Skeletal muscle cell (primary cell): ENCODE measurements at places on chromosomes 12 and 14.
A peak's percentile ranks its signal among the peaks of the same experiment; 100 is the strongest.

- no peak for DNase-seq
These were observed 7.2 kb downstream of the DMAC2L start for GRCh38 chr14:50319293-50319692.

DNA sequence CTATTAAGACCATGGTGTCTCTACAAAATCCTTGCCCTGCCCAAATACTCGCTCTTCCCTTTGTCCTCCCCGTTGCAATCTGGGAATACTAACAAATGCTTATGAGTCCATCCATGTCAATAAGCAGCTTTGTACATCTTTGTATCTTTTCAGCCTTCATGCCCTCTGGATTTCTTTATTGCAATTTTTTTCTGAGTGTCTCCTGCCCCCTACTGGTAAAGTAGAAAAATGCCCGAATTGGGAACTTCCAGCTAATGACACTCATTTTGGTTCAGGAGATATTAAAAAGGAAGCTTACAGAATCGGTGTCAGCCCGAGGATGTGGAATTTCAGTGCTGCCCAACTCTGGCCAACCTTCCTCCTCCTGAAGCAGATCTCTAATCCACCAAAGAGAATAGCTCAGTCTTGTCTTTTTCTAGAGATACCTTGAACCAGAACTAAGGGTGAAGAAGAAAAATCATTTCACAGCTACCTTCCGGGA, 46.0 kb downstream of the SH2B3 start:
- DNase-seq, result no peak

- DNase-seq, result no peak
These were observed 272.7 kb upstream of the BTG1 start for GRCh38 chr12:92418381-92418780.

- DNase-seq, result no peak
These were observed 179.6 kb upstream of the MYL2 start for GRCh38 chr12:111100003-111100402.

DNA sequence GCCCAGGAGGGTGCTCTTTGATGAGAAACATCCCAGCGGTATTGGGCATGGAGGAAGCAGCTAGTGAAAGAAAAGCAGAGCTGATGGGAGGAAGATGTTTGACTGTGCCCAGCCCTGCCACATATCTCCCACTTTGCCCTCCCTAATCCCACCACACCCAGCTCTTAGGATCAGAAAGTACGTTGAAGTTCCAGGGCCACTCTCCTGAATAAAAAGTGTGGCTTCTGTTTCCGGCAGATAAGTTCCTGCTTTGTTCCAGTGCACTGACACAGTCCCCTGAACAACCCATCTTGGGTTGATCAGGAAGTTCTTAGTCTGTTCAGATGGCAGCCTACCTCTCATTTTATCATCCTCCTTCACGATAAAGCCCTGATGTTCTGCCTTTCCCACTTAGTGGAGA, 16.5 kb downstream of the TPCN1 start:
- DNase-seq, result no peak

DNA sequence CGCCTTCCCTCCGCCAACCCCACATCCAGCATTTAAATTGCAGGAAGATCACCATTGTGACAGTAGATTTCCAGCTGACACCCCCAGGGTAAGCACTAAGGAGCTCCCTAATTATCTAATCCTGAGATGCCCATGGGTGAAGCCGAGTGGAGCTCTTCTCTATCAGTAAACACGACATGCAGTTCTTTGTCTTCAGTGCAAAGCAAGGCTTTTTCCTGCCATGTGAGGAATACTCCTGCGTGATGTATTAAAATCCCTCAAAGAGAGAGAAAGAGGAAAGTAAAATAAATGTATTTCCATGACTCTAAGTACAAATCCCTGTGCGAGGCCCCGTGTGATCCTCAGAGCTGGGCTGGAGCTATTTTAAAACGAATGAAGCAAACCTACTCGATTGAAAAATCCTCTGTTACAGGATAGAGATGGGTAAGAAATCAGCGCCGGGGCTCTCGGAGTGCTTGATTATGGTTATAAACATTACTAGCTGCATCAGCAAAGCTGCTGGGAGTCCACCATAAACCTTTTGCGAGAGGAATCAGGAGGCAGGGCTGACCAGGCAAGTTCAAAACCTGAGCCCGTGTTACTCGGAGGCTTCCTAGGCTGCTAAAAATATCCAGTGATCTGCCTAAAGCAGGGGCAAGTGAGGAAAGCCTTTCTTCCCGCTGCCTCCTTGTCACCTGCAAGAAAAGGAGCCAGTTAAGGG, 61.5 kb downstream of the MAP1LC3B2 start:
- DNase-seq, result no peak

DNA sequence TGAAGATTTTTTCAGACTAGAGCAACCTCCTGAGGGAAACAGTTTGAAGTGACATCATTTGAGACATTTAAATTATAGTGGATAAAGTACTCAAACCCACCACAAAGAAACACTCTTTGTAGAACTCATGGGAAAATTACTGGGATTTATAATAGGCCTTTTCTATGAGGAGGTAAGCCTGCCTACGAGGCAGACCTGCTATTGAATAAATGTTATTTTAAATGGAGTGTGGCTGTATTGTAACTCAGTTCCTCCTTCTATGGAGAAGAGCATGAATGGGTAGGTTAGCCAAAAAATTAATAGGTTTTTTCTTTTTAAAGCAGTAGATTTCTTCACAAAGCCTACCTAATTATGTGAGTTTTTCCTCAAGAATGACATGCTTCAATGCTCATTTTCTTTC, 63.7 kb upstream of the PLEKHA5 start:
- DNase-seq, result no peak

GRCh38 chr12:131894981-131895639, 688 bp downstream of the ULK1 start:
- no peak for DNase-seq

DNA sequence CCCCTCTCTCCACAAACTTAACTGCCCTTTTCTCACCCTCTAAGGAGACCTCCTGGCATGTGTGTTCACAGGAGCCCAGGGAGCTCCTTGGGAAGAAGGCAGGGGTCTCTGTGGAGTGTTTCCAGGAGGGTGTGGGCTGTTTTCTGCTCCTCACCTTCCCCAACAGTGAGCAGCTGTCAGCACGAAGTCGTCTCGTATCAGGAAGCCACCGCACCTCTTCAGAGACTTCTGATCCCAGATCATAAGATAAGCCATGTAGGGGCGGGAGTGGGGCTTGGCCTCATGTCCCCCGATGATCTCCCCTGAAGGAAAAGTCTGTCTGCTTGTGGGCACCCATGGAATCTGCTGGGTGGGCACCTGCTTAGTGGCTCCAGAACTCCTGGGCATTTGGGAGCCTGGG, 1.2 kb downstream of the GZMB start:
- DNase-seq, result no peak

- DNase-seq, result no peak
These were observed 235.3 kb upstream of the FOXN3 start for GRCh38 chr14:89652352-89652751.

GRCh38 chr12:64521833-64522232, 69.9 kb downstream of the TBK1 start:
- no peak for DNase-seq

- DNase-seq, result no peak
These were observed 16.1 kb downstream of the MMAB start for GRCh38 chr12:109557200-109557599.

- DNase-seq, result no peak
These were observed 7.8 kb downstream of the RNASE1 start for GRCh38 chr14:20794644-20795369.

DNA sequence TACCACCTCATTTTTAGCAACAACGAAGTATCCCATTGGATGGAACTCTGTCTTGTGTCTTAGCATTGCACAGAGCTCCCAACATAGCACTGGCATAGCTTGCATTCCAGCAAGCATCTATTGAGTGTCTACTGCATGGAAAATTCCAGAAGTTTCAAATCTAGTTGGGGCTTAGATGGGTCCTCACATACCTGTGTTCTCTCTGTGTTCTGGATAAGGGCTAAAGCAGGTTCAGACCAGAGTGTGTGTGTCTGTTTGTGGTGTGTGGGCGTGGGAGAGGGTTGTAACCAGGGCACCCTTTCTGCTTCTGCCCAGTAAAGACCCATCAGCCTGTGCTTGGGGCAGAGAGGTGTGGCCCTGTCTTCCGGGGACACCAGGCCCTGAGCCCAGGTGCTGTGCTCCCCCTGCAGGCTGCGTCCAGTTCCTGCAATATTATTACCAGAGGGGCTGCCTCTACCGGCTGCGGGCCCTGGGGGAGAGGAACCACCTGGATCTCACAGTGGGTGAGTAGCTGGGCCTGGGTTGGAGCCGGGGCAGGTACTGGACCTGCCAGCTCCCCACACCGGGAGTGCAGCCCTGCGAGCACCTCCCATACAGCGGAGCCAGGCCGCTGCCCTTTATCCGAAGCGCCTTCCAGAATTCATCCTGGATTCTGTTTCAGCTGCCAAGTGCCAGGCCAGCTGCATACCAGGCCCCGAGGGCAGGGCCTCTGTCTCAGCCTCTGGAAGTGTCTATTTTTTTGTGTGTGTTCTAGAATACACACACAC, 20.3 kb downstream of the RHOF start:
- DNase-seq, result no peak

DNA sequence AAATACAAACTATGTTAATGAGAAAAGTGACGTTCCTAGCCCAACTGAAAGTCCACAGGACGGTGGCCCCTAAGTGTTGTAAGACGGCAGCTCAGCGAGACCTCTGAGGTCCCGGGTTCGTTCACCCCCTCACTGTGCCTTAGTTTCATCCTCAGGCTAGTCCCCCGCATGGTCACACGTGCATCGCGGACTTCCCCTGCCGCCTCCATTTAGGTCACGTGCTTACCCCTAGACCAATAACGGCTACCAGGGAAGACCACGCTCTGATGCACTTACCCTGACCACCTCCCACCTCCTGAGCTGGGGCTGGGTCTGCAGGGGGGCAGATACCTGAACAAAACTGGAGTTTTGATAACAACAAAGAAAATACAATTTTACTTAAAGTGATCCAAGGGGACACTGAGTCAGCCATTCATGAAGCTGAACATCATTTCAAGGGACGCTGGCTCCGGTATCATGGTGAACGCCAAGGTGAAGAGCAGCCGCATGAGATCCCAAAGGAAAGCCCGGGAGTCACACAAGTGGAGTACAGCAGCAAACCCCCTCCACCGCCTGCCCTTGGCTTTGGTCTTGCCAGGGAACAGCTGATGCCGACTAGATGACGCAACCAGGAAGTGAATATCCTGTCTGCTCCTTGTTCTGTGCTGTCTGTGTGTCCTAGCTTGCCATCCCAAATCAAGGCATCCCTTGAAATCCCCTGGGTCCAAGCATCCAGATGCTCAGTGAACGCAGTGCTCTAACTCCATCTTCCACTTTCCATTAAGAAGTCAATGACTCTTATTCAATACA, 274.1 kb downstream of the PCNX1 start:
- DNase-seq, result no peak

DNA sequence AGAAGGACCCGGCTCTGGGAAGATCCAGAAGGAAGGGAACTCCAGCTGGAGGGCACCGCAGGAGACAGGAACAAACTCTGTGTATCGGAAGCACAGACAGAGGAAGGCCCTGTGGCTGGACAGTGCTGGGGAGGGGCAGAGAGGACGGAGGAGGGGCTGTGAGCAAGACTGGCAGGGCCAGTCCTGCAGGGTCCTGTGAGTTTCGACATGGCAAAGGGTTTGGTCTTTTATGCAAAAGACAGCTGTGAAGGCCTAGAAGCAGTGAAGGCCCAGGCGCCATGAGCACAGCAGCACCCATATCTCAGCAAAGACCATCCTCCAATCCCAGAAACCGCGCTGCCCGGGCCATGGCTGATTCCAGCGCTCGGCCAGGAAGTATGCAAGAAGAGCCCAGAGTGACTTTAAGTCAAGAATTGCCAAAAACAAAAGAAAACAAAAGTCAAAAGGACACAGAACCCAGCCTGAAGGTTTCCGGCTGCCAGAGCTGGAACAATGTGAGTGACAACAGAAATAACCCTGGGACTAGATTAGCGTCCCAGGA, 126.5 kb downstream of the NCOR2 start:
- DNase-seq, result no peak

DNA sequence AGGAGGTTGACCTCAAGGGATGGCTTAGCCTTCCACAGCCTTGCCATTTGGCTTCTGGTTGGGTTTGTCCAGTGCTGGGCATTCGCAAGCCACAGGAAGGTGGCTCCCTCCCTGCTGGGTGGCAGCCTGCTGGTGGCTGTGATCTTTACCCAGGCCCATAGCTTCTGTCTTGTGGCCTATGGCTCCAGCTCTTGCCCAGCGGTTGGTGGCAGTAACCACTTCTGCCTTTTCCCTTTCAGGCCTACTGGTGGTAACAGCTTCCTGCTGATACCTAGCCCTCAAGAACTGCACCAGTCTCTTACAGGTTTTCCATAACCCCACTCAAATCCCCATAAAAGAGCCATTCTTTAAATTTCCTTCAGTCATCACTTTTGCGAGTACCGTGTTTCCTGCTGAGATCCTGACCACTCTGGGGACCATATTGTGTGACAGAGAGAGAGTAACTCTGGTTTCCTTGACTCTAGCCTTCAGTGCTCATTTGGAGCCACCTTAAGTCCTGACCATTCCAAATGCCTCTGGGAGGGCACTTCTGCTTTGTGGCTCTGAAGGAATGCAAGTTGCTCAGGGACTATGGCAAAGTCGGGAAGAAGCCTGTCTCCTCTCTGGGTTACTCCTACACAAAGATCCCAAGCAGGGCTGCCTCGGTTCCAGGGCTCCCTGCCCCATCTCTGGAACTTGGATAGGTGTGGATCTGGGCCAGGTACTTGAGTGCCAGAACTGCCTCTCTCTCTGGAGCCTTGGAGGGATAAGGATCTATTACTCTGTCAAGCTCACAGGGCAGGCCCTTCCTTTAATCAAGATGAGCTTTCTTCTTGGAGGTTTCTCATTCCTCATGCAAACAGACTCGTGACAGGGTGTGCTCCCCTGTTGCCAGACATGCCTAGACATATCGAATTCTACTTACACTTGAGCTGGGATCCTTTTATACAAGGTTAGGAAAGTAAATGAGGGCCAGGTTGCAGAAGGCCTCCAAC, 2.9 kb upstream of the NYNRIN start:
- no peak for DNase-seq

DNA sequence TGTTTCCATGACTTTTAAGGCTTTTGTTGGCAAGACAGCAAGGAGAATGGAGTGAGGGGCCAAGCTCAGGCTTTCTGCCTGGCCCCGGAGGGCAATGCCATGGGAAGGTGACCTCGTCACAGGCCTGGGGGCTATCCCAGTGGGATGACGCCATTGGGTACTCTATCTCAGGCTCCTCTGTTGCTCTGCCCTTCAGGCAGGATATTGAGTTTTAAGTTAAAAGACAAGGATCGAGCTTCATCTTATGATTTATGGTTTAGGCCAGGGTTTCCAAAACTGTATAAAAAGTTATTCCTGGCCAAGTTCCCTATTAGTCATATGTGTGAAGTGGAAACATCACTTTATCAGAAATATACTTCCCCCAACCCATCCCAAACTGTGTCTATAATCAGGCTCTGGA, 127.7 kb downstream of the ZFP36L1 start:
- DNase-seq, result no peak

GRCh38 chr14:103329401-103330347, 4.4 kb upstream of the EIF5 start:
- no peak for DNase-seq

DNA sequence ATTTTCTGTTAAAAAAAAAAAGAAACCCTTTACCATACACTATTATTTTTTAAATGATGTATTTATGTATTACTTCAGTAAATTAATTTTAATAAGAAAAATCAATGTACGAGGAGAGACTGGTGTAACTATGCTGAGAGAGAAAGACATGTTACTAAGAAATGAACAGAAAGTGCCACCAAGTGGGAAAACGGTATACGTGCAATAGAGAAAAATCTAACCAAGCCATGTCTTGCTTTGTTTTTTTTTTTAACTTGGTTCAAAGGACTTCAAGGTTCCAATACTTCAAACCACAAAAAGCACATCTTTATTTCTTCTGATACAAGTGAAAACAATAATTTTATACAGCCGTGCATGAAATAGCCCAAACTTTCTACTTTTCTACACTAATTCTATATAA, 22.9 kb downstream of the NDUFA12 start:
- DNase-seq, result peak; percentile 6

GRCh38 chr12:93059925-93060665, 131.0 kb upstream of the EEA1 start:
- no peak for DNase-seq
